ENCODE measurements at places on chromosomes 7 and 10.

DNA sequence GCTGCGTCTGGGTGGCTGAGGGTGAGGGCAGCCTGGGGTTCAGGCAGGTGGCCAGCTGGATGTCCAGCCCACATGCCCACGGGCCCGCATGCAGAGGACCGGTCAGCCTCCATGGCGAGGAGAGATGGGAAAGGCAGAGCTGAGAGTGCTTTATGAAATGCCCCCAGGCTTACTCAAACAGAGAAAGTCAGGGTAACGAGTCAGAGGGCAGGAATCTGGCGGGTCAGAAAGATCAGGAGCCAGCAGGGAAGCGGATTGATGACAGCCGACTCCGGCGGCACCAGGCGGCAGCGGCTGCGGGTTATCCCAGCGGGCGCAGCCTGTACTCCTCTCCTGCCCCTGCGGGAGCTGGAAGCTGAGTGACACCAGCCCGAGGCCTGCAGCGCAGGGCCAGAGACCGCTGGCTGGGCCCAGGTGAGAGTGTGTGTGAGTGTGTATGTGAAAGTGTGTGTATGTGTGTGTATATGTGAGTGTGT lies 13.4 kb downstream of the SLC13A4 start:
- no peak for DNase-seq

DNA sequence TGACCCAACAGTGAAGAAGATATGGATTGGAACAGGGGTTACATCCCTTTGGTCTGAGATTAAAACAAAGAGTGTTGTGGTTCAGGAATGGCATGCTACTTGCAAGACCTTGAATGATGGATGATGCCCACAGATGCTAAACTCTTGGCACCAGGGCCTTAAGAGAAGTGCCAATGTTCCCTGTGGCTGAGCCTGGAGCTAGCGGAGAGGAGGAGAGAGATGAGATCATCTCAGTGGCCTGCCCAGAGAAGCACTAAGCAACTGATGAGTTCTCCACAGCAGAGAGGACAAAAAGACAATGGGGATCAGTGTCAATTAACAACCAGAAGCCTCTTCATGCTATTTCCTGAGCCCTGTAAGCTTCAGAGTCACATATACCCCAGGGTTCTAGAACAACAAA lies 97.8 kb downstream of the ELAPOR2 start:
- DNase-seq, result no peak

GRCh38 chr7:66549466-66549865 lies 79.2 kb upstream of the KCTD7 start:
- peak; percentile 12 for DNase-seq

- no peak for DNase-seq
These were observed 69.3 kb upstream of the PRR15 start for GRCh38 chr7:29494350-29494749.

DNA sequence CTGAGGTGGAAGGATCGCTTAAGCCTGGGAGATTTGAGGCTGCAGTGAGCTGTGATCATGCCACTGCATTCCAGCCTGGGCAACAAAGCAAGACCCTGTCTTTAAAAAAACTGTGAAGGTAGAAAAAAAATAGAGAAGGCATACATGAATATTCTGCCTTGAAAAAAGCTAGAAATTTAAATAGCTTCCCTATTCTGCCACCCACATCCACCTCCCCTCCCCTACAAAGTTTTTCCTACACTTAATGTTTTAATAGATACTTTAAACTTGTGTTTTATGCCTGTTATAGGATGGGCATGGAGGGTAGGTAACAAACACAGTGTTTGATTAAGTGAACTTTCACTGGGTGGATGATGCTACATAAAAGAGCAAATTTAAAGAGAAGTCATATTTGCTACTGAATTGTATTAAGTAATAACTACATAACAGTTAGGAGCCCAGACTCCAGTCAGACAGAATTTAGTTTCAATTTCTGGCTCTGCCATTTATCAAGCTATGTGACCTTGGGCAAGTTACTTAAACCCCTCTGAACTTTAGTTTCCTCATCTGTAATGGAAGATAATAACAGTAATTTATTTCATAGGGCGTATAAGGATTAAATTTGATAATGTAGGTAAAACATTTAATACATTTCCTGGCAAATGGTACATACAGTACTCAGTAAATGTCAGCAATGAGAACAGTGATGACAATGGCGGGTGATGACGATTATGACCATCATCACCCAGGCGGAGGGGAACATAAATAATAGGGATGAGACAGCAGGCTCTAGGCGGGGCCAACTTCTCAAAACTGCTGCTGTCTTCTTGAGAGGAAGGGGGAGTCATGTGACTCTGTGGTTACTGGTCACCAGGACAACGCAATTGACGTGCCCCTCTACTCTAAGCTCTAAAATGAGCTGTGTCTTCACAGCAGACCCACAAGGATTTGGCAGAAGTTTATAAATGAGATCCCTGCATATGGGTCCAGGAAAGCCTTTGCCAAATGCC lies 15.8 kb downstream of the DNMBP start:
- DNase-seq, result peak; percentile 83

GRCh38 chr10:7085913-7086589 lies 324.8 kb downstream of the SFMBT2 start:
- no peak for DNase-seq

DNA sequence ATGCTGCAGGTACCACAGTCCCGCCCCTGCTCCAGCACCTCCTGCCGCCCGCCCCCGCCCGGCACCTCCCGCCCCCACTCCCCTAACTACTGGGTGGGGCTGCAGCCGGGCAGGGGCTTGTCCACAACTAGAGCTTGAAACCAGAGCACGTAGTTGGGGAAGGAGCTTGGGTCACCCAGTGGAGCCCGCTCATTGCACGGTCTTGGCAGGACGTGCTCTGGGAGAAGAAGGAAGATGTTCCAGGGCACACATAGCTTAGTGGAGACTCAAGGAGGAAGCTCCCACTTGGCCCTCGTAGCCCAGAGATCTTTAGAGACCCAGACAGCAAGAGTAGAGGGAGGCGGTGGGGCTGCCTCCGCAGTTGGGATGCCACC lies 692 bp downstream of the IGFBP1 start:
- no peak for DNase-seq
